NCI-H526 (cell line): ENCODE measurements at places on chromosomes 2 and 18.

GRCh38 chr18:50231621-50232020 is 34.7 kb downstream of the CFAP53 start:
- no peak for DNase-seq

GRCh38 chr2:124209441-124209840 is 184.4 kb downstream of the CNTNAP5 start:
- DNase-seq, result no peak

DNA sequence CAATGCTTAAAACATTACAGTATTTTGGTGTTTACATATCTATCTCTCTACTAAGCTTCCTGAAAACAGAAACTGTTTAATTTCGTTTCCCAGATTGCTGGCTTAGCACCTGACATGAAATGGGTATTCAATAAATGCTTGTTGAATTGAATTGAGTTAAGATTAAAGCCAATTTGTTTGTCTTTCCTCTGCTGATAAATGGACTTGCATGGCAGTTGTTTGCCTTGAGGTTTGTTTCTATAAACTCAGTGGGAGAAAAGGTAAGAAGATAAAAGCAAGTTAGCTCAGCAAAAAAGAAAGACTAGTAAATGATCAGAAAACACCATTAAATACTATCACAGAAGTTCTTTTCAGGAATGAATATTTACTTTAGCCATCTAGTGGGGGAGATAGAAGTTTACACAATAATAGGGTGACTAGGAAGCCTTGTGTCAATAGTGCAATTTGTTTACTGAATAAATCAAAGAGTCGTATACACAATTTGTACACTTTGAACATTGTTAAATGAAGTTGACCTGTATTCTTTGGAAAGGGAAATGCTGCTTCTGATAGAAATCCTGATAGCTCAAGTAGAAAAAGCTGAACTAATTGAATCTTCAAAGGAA is 754.5 kb upstream of the FAM98A start:
- no peak for DNase-seq

DNA sequence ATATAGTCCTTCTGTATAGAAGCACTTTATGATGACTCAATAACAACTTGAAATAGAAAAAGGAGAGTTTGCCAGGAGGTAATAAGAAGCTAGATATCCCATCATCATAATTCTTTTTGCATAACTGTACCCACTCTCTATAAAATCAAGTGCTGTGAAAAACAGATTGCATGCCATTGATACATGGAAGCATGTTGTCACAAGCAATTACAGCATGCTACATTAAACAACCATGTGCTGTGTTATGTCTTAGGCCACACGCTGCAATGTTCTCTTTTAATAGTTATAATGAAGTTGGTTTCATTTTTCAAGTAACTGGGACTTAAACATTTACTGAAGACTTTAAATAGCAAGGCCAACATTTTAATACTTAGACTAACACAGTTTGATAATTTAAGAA is 264.2 kb downstream of the RPRM start:
- DNase-seq, result no peak

DNA sequence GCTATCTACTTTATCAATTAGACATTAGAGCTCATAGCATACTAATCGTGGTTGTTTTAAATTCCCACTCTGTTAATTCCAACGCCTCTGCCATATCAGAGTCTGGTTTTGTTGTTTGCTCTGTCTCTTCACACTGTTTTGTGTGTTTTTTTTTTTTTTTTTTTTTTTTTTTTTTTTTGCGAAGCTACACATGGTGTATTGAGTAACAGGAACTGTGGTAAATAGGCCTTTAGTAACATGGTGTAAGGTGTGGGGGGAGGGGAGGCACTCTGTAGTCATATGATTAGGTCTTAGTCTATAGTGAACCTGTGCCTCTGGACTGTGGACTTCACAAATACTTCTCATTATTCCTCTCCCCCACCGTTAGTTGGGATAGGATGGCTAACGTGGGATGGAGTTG is 370.7 kb upstream of the RAB12 start:
- DNase-seq, result no peak

DNA sequence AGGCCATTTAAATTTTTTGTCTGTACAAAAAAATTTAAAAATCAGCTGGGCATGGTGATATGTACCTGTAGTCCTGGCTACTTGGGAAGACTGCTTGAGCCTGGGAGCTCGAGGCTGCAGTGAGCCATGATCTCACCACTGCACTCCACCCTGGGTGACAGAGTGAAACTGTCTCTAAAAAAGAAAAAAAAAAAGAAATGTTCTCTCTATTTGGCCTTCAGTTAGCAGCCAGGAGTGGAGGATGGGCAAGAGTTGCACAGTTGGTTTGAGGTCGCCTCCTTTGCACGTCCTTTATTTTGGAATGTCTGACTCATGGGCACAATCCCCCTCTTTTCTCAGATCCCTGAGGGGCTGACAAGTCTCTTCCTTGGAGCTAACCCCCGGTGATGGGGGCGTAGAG is 26.3 kb downstream of the ITM2C start:
- DNase-seq, result no peak
